Sigmoid colon (tissue), 7 donors: ENCODE measurements at places on chromosomes 6 and 20. TPM values are rescaled to one million over a fixed set of nuclear protein-coding genes. Genes with fewer than 3 reads are reported as not detected.

The DEFB124 gene
- total RNA-seq: not detected

GRCh38 chr6:45495429-45496084 lies 117.8 kb upstream of the SUPT3H start:
- no peak for DNase-seq

DNA sequence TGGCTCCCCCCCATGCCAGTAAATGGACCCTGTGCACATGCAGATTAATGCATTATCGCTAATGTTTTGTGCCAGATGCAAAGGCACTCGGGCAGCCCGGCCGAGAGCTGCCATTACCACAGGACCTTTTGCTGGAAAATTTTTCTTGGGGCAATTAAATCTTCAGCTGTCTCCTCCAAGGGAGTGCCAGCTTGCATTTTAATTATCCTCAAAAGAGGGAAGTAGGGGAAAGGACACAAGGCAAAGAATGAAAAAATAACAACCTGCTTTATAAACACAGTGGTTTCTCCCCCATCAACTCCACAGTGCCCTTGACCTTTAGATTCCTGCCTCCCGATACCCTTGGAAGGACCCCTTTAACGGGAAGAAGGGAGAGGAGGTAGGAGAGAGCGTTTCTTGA lies 48.2 kb downstream of the PDYN start:
- DNase-seq: no peak

The GPSM3 gene
- total RNA-seq: 10.0 TPM

The PDE7B gene
- 8.6 TPM for total RNA-seq

GRCh38 chr6:18441251-18441979 lies 54.3 kb downstream of the RNF144B start:
- no peak for DNase-seq
